ENCODE measurements at places on chromosomes 16 and 17.

- DNase-seq, result peak; percentile 87
These were observed at the start of gene SHMT1 for GRCh38 chr17:18363101-18364049. TSS of gene SHMT1 (minus strand) at chr17:18363550. CDS start at chr17:18355981, 7,569 bp downstream.

- no peak for DNase-seq
These were observed 5.3 kb downstream of the ERN1 start for GRCh38 chr17:64124609-64125008.

- no peak for DNase-seq
These were observed 115.1 kb upstream of the SDK2 start for GRCh38 chr17:73759324-73759723.

- no peak for DNase-seq
These were observed 27.1 kb upstream of the TMEM97 start for GRCh38 chr17:28291780-28292330.

DNA sequence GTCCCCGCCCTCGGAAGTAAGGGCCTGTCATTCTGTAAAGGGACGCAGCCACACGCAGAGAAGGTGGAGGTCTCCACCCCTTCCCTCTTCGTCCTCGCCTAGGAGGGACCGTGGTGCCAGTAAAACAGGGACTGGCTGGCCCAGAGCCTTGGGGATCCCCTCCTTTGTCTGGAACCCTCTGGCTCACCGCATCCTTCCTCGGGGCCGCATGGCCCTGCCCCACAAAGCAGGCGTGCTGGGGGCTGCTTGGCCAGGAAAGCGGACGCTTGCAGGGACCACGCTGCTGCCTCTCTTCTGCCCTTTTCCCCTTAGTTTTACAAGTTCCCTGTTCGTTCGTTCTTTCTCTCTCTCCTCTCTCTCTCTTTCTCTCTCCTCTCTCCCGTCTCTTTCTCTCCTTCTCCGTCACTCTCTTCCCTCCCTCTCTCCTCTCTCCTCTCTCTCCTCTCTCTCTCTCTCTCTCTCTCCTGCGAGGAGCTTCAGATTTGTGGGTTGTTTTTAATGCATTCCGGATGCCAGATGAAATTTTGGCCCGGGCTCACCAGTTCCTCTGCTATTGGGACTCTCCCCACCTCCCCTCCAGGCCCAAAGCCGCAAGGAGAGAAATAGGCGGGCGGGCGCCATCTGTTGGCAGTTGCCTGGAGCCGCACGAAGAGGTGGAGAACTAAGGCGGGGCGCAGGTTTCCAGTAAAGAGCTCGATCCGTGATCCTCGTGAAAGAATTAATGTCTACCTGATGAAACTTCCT lies 35.1 kb upstream of the CDRT4 start:
- DNase-seq, result peak; percentile 35

GRCh38 chr16:26491962-26492361 lies 574.8 kb upstream of the C16orf82 start:
- no peak for DNase-seq

DNA sequence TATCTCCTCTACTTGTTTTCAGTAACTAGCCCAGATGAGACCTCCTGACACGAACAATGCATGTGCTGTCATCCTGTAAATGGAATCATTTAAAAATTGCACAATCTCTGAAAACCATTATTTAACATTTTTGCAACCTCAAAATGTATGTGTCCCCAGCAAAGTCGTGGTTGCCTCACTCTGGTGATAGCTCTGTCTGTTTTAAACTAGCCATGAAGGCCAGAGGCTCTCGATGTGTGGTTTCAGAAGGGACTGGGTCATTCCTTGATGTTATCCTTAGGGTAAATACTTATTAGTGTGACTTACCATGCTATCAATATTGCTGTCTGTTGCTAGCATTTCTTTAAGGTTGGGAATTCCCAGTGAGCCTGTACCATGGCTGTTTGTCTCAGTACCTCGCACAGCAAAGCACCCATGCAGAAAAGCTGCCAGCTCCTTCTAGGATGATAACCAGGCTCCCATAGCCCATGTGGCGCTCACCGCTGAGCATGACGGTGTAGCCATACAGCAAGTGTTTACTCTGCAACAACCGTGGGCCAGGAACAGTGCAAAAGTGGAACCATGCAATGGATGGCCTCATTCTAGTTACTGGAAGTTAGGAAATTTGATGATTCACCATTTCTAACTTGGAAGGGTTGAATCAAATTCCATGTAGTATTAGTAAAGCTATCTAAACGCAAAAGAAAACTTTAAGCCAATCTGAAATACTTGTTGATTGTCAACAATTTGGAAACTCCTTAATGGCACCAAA lies 2.9 kb upstream of the PGS1 start:
- DNase-seq, result no peak

DNA sequence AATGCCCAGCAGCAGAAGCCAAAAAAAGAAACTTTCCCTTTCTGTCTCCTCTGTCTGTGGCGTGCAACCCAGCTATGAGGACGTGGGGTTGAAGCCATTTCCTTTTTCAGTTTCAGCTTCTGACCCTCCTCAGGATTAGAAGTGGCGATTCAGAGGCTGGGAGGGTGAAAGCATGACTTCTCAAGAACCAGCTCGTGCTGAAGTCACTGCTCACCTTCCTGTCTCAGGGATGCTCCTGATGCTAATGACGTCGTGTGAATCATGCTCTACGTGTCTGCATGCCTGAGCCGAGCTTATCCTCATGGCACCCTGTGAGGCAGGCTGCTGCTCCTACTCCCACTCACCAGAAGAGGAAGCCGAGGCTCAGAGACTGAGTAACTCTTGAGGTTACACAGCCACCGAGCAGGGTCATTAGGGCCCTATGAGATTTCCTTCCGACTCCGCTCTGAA lies 5.7 kb upstream of the LPO start:
- peak; percentile 17 for DNase-seq

DNA sequence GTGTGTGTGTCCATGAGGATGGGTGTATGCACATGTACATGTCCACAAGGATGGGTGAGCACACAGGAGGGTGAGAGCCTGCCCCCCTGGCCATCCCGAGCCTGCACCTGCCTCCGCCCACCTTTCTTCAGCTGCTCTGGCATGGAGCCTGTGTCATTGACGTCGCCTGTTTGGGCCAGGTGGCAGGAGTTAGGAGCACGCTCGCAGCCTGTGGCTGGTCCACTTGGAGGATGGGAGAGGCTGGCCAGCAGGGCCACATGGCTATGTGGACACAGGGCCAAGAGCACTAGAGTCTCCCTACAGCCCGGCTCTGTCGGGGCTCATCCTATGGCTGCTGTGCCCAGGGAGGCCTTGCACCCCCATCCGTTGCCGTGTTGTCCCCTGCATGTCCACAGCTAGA lies 21.4 kb downstream of the BAHCC1 start:
- DNase-seq, result no peak

Data from CD4-positive, alpha-beta T cell treated with Interleukin-4 for 4 hours (primary cell).